ENCODE measurements at places on chromosomes 5 and 9. TPM values are rescaled to one million over a fixed set of nuclear protein-coding genes. Genes with fewer than 3 reads are reported as not detected.

DNA sequence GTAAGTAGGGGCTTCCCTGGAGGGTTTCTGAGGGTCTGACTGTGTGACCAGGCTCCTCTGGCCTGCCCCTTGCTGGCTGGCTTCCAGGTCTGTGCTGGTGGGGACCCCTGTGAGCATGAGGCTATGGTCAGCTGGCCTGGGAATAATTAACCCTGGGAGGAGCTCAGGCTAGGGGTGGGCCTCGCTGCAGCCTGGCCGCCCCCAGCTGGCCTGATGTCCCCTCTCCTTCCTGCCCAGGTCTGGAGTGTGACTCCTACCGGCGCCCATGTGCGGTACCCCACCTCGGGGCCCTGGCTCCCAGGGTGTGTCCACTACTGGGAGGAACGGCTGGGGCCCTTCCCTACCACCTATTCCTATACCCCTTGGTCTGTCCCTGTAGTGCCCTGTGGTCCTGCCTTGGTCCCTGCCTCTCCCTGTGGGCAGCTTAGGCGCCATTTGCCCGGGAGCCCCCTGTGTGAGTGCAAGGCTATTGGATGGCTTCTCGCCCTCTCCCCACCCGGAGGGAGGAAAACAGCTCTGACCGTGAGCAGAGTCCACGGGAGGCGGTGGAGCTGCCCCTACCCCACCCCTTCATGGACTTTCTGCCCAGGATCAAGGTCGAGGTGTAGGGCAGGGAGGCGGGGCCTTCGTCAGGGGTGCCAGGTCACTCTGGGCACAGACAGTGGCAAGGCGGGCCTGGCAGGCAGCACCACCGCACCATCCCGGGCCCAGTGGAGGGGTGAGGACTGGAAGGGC lies 9.4 kb downstream of the RXRA start:
- DNase-seq = no peak

- DNase-seq = no peak
Measured at GRCh38 chr9:131869348-131869747, 129.5 kb upstream of the RAPGEF1 start.

IFNA21 gene
- total RNA-seq = not detected

GRCh38 chr5:58383448-58383847 lies 76.4 kb downstream of the PLK2 start:
- no peak for DNase-seq

All from activated CD4-positive, alpha-beta memory T cell treated with anti-CD3 and anti-CD28 coated beads for 36 hours (primary cell).